Dorsolateral prefrontal cortex (tissue), 122 donors: ENCODE measurements at places on chromosomes 4 and X. TPM values are rescaled to one million over a fixed set of nuclear protein-coding genes. Genes with fewer than 3 reads are reported as not detected.

GRCh38 chr4:163171590-163171989 lies 4.9 kb upstream of the NAF1 start:
- no peak for DNase-seq

- DNase-seq, result peak; percentile 66
Observed at GRCh38 chrX:149286940-149287349, 218.2 kb downstream of the IDS start.

- DNase-seq, result no peak
Observed at GRCh38 chrX:45006002-45006800, 133.2 kb downstream of the KDM6A start.

Gene USP17L21
- total RNA-seq, result not detected

Gene S100G
- total RNA-seq, result not detected
